ENCODE measurements at places on chromosomes 2 and 18.

- DNase-seq = no peak
These were observed 29.3 kb downstream of the CUL3 start for GRCh38 chr2:224555823-224556366.

GRCh38 chr2:55779459-55780421 is 86.1 kb upstream of the PNPT1 start:
- no peak for DNase-seq

GRCh38 chr2:64288321-64289193 is 144.3 kb upstream of the PELI1 start:
- no peak for DNase-seq

DNA sequence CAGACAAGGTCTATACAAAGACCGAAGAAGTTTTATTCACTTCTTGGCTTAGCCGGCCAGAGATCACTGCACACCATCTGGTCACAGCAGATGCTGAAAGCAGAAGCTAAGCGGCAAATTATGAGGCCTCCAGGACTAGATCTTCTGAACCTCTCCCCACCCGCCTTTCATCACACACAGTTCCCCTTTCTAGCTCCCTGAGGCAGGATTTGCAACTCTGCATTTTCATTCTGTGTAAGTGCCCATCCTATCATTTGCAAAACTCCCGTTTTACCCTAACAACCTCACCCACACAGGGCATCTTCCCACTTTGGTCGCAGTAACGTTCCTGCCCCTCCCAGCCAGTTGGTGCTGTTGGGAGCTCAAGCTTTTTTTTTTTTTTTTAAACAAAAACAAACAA is 3.1 kb upstream of the MOB1A start:
- no peak for DNase-seq

DNA sequence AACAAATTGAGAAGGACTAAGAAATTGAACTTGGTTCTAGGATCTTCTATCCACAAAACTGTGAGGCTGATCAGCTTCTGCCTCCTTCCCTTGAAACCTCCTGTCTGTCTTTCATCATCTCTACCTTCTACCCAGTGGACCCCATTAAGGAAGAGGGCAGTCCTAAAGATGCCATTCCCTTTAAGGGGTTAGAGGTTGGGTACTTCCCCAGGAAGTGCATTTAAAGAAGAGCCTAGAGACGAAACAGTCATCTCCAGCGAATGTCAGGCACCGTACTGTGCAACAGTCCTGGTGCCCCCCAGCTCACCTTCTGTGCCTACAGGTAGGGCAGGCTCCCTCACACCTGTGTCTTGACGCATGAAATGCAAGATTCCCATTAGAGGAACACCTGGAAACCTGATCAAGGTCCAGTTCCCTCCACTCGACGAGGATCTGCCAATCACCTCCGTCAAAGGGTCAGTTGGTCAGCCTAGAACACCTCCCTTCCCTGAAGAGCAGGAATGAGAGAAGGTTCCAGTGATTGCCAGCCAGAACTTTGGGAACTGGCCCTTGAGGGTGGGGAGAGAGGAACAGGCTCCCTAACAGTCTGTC is 20.9 kb downstream of the LOXHD1 start:
- DNase-seq = no peak

DNA sequence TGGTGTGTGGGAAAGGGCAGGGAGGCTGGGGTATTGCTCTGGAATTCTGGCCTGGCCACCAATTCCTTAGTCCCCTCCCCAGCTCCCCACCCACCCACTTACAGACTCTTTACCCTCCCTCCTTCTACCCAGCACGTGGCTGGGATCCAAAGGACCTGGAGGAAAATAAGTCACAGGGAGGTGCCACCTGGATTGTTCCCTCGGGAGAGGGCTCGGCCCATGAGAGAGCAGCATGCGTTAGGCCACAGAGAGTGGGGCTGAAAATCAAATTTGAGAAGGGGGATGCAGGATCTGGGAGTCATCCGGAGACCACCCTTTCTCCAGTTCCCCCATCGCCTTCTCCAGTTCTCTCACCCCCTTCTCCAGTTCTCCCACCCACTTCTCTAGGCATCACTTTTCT is 3.0 kb downstream of the ASPRV1 start:
- no peak for DNase-seq

GRCh38 chr18:9876867-9877654 is 8.7 kb upstream of the TXNDC2 start:
- no peak for DNase-seq

- DNase-seq = no peak
These were observed 1085.6 kb downstream of the SOCS6 start for GRCh38 chr18:71374294-71375000.

Data from CD4-positive, alpha-beta T cell treated with Interleukin-6 for 4 hours (primary cell).